ENCODE measurements at places on chromosomes 1 and 21.

- no peak for DNase-seq
These were observed 3.7 kb downstream of the HES3 start for GRCh38 chr1:6247651-6248050.

GRCh38 chr1:96553811-96554210 lies 167.8 kb upstream of the PTBP2 start:
- no peak for DNase-seq

DNA sequence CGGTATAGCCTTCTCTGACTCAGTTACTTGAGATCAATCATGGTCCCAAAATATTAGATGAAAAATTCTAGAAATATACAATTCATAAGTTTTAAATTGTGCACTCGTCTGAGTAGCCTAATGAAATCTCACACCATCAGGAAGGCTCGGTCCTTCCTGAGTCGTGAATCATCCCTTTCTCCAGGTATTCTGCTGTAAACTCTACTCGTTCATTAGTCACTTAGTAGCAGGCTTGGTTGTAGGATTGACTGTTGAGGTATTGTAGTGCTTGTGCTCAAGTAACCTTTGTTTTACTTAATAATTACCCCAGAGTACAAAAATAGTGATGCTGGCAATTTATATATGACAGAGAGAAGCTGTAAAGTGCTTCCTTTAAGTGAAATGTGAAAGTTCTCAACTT lies 238.7 kb downstream of the OLFM3 start:
- DNase-seq = no peak

GRCh38 chr1:21814981-21815582 lies 3.0 kb downstream of the LDLRAD2 start:
- DNase-seq = no peak

GRCh38 chr1:208868554-208868953 lies 624.4 kb upstream of the PLXNA2 start:
- DNase-seq = no peak

GRCh38 chr1:156667610-156667967 lies 9.6 kb downstream of the NES start:
- no peak for DNase-seq

DNA sequence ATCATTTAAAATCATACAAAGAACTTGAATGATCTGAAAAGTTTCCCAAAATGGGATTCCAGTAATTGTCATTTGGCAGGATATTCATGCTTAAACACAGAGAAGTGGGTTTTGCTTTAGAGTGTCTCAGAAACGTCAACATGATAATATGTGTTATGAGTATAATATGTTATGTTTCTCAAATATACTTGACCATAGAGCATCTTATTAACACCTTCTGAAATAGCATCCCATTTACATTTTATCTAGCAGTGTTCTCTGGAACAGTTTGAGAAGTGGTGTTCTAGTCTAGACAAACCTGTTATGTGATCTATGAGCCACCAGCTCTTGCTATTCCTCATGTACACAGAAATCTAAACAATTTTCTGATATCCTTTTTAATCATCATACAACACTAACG lies 588.8 kb upstream of the PBX1 start:
- DNase-seq = no peak

- no peak for DNase-seq
These were observed 100.0 kb upstream of the SERTAD4 start for GRCh38 chr1:210132582-210132981.

GRCh38 chr1:26889551-26890466 lies at the start of gene GPN2:
Gene GPN2 (minus strand): TSS chr1:26890283. CDS start chr1:26890096, 187 bp downstream.
- peak; percentile 45 for DNase-seq

DNA sequence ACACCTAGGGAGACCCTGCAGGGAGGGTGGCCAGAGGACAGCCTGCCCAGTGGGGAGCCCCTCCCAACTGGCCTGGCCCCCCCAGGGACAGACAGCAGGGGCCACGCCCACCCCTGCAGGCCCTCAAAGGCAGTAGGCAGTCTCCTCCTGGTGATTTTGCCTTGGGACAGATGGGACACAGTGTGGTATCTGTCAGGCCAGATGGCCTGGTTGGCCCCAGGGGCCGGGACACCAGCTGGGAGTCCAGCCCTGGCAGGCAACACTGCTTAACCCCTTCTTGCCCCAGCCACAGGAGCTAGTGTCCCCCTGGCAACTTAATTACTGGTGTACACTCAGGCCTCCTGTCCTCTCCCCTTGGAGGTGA lies 17.8 kb downstream of the IFFO2 start:
- no peak for DNase-seq

GRCh38 chr1:242827538-242827937 lies 303.0 kb upstream of the PLD5 start:
- DNase-seq = no peak

GRCh38 chr1:1427106-1427819 lies 6.2 kb upstream of the ANKRD65 start:
- no peak for DNase-seq

- DNase-seq = no peak
These were observed 228.5 kb downstream of the USH2A start for GRCh38 chr1:216194721-216195120.

DNA sequence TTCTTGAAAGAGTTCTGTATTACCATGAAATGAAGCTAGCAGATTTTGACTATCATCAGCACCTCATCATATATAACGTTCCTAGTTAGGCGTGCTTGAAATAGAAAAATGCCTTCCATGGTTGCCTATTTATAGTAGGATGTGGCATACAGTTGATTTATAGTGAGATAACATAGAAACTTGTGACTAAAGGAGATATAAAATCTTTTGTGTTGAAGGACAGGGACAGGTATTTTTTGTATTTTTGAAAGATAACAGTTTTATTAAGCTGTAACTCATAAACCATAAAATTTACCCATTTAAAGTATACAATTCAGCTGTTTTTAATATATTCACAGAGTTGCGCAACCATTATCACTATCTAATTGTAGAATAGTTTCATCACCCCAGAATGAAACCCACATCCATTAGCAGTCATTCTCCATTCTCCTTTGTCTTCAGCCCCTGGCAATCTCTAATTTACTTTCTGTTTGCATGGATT lies 19.3 kb downstream of the SPEN start:
- DNase-seq = no peak

DNA sequence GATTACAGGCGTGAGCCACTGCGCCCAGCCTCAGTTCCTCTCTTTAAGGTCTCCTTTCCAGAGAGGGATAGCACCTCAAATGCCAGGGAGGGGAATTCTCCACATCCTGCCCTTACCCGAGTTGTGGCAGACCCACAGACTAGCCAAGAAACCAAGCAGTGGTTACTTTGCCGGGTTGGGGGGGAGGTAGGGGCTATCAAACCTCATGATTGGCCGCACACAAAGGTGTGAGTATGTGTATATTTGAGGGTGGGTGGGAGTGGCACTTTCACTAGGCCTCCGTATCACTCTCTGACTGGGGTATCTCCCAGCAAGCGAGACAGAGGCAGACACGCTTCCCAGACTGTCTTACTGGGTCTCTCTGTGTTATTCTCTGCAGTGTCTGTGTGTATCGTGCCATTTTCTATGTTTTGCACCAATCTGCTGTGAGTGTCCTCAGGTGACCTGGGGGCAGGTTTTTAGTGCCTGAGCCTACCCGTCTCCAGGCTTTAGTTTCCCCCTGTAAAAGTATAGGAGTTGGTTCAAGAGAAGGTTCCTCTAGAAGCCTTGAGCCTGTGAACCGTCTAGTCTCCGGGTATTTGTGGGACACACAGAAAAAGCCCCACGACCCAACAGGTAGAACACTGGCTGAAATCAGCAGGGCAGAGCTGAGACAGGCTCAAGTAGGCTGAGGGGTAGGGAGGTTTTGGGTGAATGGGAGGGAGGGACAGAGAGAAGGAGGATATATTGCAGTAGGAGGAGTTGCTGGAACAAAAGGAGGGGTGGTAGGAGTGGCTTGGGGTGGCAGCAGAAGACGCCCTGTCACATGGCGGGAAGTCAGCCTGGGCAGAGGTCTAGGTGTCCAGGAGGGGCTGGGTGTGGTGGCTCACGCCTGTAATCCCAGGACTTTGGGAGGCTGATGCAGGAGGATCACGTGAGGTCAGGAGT lies 10.3 kb downstream of the LMNA start:
- no peak for DNase-seq

GRCh38 chr1:31805318-31805717 lies 10.5 kb downstream of the SPOCD1 start:
- DNase-seq = no peak

- DNase-seq = no peak
These were observed 386.3 kb downstream of the CAMTA1 start for GRCh38 chr1:7171574-7171973.

DNA sequence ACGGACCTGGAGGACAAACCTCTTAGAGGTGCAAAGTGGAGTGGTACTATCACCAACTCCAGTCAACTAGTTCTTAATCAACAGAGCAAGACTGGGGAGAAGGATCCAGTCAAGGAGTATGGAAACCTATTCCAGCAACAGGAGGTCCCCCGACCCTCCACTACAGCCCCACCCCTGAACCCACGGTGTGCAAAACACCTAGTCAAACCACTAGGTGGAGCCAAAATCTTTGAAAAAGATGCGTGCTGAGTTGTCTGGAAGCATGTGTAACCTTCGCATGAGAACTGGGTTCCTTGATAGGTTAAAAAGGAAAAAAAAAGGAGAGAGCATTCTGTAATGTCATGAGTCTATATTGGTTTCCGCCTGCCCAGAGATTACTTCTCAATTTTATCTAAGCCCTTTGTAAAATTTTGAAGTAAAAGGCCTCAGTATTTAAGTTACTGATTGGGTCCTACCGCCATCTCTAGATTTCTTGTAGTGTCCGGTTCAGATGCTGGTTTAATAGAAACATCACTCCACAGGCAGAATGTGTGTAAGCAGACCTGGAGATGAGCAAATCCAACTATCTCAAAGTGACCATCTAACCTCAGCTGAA lies 81.9 kb upstream of the HAO2 start:
- DNase-seq = no peak

DNA sequence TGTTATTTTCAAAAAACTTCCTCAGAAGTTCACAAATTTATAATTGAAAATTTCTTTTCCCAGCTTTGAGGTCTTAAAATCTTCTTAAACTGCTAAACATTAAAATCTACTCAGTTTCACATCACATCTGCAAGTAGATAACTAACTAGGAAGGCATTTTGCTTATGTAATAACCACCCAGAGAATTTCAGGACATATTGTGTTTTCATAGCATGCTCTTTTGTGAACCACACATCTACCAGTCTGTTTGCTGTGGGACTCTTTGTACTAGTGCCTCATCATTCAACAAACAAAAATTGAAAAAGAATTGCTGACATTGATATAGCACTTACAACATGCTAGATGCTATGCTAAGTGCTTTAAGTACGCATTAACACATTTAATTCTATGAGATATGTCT lies 31.6 kb upstream of the C1orf146 start:
- no peak for DNase-seq

DNA sequence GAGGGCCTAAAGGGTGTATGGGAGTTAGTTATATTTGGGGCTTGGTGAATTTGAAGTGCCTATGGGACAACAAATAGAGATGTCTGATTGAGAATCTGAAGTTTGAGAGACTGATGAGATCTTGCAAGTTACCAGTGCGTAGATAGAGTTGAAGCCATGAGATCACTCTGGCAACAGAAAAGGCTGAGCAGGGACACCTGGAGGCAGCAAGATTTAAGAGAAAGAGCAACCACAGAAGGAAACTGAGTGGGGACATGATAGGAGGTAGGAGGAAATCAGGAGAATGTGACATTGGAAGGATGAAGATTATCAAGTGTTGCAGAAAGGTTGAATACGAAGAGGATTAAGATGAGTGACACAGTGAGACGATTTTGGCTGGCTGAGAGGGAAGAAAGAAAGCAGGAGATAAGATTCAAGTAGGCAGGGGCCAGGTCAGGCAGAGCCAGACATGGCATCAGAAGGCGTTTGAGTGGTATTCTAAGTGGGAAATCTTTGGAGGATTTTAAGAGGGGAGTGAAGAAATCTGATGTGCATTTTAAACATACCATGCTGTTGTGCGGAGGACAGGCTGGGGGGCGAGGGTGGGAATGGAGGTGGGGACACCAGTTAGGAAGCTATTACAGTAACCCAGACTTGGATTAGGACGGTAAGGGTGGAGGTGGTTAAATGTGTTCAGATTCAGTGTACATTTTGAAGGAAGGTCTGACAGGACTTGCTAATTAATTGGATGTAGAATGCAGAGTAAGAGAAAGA lies 3.0 kb upstream of the MPL start:
- DNase-seq = no peak

DNA sequence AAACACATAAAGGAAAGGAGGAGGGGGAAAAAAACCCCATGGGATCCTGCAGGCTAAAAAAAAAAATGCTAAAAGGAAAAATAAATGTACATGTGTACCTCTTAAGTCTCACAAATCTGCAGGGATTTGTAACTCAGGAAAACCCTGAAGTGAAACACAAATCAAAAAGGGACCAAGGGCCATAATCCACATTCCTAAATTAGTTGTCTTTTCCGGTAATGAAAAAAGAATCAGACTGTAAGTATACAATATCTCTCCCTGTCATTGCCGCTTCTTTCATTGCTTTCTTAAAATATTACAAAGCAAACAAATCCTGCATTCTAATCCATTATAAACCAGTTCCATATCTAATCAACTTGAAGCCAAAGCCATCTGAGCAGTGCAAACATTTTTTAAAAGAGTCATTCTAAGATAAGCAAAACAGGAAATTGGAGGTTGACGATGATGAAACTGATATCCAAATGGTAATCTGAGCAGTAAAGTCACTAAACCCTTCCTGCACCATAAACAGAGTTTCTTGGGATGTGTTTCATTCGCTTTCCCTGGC lies 58.7 kb upstream of the SIM2 start:
- no peak for DNase-seq

- DNase-seq = no peak
These were observed 221.8 kb downstream of the SLC45A1 start for GRCh38 chr1:8539683-8540082.

- no peak for DNase-seq
These were observed 8.3 kb downstream of the CFHR2 start for GRCh38 chr1:196951711-196952394.

GRCh38 chr1:223829678-223830077 lies 16.1 kb downstream of the TP53BP2 start:
- no peak for DNase-seq

- no peak for DNase-seq
These were observed 288.2 kb downstream of the PTPRU start for GRCh38 chr1:29524285-29525065.

DNA sequence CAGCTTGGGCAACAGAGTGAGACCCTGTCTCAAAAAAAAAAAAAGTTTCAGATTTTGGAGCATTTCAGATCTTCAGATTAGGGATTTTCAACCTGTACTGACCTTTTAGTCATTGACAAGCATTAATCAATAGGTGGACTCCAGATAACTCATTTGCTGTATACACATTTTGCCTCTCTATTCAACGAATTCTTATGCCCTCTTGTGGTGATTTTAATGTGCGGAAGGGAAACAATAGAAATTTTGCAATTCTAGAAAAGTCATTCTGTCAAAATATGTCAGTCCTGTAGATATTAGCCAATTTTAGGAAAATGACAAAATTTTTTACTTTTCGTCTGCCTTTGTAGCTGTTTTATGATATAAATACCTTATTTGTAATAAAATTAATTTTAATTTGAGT lies 11.6 kb upstream of the OR2G2 start:
- DNase-seq = no peak

- DNase-seq = no peak
These were observed 38.3 kb upstream of the GBP5 start for GRCh38 chr1:89310976-89311375.

All from smooth muscle cell of the brain vasculature (primary cell).